ENCODE measurements at places on chromosomes 13 and 19.

DNA sequence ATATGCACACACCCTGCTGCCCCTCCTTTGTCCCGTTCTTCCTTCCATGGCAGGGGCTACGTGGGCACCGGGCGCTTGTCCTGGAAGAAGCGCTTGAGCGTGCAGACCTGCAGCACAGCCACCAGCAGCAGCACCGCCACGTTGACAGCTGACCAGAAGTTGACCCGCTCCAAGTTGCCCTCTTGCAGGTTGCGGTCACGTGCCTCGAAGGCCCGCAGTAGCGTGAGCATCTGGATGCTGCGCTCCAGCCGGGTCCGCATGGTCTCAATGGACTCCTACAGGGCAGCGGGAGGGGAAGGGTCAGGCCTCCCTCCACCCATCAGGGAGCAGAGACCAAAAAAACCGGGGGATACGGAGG lies 3.1 kb downstream of the TMED1 start:
- DNase-seq, result no peak

DNA sequence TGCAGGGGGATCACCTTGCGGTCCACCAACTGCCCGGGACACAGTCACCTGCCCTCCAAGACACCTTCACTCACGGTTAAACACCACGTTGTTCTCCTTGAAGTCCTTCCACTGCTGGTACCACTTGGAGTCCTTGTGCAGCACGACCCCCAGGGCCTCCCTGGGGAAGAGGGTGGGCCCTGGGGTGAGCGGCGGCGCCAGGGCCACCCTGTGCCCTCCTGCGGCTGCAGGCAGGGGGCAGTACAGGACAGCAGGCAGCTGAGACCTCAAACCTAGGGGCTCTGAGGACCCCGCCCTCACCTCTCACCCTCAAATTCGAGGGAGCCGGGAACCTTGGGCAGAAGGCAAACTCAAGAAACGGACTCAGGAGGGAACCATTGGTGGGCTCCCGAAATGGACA lies 7.5 kb upstream of the CTXN1 start:
- no peak for DNase-seq

- no peak for DNase-seq
These were observed 11.9 kb upstream of the SULT2B1 start for GRCh38 chr19:48540110-48540509.

DNA sequence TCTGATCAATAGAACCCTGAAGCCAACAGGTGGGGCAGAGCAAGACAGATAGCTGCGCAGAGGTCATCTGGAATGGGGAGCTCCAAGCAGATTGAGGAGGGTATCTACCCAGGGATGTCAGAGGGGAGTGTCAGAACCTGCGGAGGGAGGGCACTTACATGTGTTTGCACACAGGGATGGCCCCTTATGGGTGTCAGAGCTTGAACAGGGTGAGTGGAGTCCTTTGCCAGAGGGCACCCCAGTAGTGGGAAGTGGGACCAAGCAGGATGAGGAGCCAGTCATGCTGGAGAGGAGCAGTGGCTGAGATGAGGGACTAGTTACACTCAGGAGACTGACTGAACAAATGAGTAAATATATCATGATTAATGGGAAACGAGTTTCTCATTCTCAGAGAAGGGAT lies 17.0 kb upstream of the SIGLEC14 start:
- no peak for DNase-seq

GRCh38 chr19:40801426-40802299 lies 2.7 kb downstream of the EGLN2 start:
- DNase-seq, result no peak

DNA sequence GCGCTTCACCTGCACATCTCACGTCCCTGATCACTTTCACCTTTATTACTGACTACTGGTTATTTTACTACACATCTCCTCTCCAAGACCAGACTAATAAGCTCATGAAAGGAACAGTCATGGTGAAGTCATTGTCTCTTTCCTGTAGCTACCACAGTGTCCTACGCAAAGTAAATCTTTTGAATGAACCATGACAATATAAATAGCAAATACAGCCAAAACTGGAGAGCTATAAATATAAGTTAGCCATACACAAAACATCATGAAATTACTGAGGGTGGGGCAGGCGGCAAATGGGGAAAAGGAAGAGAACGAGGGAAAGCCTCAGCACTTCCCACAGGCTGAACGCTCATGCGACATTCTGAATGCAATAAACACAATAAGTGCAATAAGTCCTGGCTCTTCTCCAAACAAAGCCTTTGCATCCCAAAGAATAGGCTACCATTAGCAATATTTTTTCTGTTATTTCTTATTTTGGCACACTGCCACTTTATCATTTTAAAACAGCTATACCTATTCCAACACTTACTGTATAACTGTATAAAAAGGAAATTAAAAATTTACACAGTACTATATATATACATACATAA lies 62.5 kb downstream of the TUBGCP3 start:
- no peak for DNase-seq

DNA sequence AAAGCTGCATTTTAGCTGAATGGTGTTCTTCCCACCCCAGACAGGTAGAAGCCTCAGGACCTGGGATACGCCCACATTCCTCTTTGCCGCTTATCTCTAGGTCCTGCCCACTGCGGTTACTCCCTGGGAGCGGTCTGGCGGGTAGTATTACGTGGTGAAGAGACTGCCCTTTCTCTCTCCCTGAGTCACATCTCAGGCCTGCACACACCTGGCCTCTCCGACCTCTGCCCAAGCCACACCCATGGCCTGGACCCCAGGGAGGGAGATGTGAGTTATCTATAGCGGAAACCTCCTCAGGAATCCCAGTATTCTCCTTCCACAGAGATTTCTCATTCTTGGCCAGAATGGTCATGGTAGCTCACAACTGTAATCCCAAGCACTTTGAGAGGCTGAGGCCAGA lies 17.3 kb downstream of the RHPN2 start:
- no peak for DNase-seq

- no peak for DNase-seq
These were observed 3.0 kb downstream of the SBK3 start for GRCh38 chr19:55542292-55542855.

DNA sequence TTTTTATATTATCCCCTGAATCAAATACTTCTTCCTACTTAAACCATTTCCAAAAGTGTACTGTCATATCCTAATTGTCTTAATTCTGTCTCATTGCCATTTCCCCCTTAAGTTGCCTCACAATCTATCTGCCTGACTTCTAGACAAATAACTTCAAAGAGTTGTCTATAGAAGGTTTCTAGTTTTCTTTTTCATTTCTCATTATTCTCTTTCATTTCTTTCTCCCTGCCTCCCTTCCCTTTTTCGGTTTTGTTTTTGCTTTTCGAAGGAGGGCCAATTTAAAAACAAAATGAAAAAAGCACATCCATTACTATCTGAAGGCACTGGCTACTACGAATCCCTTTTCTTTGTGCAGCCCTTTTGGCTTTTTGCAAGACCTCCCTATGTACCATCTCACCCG lies 367.2 kb downstream of the DNAJC15 start:
- DNase-seq, result no peak

DNA sequence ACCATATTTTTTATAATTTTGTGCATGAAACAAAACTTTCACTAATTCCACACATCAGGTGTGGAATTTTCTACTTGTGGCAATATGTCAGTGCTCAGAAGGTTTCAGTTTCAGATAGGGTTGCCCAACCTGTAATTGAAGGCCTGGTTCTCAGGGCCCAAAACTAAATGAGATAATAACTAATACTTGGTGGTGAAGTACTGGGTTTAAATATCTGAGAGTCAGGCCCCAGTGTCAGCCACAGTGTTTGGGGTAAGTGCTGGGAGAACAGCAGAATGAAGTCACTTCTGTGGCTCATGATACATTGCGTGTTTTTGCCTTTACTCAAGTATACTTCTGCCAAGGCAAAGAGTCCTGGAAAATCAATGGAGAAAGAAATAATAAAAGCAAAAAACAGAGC lies 5.6 kb downstream of the SAFB start:
- no peak for DNase-seq

- DNase-seq, result no peak
These were observed 17.5 kb downstream of the BORA start for GRCh38 chr13:72745260-72745659.

DNA sequence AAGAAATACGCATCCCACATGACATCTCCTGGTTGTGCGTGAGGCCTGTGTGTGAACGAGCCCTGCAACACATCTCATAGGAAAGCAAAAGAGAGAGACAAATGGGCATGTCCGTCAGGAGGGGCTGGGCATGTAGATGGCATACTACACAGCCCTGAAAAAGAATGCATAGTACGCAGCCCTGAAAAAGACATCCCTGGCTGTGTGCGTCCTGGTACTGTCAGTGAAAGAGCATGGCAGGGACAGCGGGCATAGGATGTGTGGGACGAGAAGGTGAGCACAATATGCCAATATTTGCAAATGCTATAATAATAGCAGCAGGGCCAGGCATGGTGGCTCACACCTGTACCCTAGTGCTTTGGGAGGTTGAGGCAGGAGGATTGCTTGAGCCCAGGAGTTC lies 28.6 kb downstream of the PTPRS start:
- no peak for DNase-seq

DNA sequence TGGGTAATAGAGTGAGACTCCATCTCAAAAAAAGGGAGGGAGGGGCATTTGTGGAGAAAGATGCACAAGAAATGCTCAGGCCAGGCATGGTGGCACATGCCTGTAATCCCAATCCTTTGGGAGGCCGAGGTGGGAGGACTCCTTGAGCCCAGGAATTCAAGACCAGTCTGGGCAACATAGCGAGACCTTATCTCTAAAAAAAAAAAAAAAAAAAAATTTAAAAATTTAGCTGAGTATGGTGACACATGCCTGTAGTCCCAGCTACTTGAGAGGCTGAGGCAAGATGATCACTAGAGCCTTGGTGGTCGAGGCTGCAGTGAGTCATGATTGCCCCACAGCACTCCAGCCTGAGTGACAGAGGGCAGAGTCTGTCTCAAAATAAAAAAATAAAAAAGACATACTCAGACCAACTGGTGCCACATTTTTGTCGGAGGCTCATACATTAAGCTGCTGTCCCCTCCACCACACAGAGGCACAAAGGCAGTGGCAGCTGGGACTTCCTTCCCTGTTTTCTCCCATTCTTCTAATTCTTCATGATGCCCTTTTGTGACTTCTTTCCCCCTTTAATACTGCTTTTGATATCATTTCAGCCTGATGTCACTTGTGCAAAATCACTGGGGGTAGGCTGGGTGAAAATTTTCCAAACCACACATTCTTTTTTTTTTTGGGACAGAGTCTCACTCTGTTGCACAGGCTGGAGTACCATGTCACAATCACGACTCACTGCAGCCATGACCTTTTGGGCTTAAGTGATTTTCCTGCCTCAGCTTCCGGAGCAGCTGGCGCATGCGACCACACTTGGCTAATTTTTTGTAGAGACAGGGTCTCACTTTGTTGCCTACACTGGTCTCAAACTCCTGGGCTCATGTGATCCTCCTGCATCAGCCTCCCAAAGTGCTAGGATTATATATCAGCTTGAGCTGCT lies 26.8 kb upstream of the CXCL17 start:
- DNase-seq, result no peak

Data from hepatic stellate cell (primary cell).